Astrocyte (in vitro differentiated cells and primary cell): ENCODE measurements at places on chromosomes 1 and 21. TPM values are rescaled to one million over a fixed set of nuclear protein-coding genes. Genes with fewer than 3 reads are reported as not detected.
A peak's percentile ranks its signal among the peaks of the same experiment; 100 is the strongest.

TEDDM1 gene
- not detected in 2 replicates for total RNA-seq

IER5 gene
- total RNA-seq = 23.2 and 28.3 TPM in 2 replicates

ECM1 gene
- 26.0 and 27.4 TPM in 2 replicates for total RNA-seq

NEXN gene
- total RNA-seq = 37.5 and 39.4 TPM in 2 replicates

MLLT11 gene
- 69.3 and 77.4 TPM in 2 replicates for total RNA-seq

GCSAML gene
- 0.14 TPM in 1 of 2 replicates, not detected in the other for total RNA-seq

TNFAIP8L2 gene
- total RNA-seq = not detected in 2 replicates

EPHA10 gene
- total RNA-seq = 0.31 TPM in 1 of 2 replicates, not detected in the other

NTRK1 gene
- 0.10 and 0.27 TPM in 2 replicates for total RNA-seq

- H3K36me3 ChIP-seq = no peaks in the 10 kb centered on the region
- no peaks in the 10 kb centered on the region for H3K27me3 ChIP-seq
- no peak for DNase-seq
- H3K4me1 ChIP-seq = no peaks in the 10 kb centered on the region
- no peak overlapping the region for H3K4me3 ChIP-seq
Observed at GRCh38 chr1:247056071-247056470, 22.5 kb downstream of the ZNF670 start.

- peaks cover 62% of the 10 kb centered on the region for H3K36me3 ChIP-seq
- peak overlapping the region; percentile 91 for H3K27ac ChIP-seq
- no peak overlapping the region for H3K4me3 ChIP-seq
- H3K4me1 ChIP-seq = peaks cover 25% of the 10 kb centered on the region
- no peaks in the 10 kb centered on the region for H3K27me3 ChIP-seq
- no peak for DNase-seq
Observed at GRCh38 chr1:68142461-68142860, 89.9 kb downstream of the WLS start.

DNA sequence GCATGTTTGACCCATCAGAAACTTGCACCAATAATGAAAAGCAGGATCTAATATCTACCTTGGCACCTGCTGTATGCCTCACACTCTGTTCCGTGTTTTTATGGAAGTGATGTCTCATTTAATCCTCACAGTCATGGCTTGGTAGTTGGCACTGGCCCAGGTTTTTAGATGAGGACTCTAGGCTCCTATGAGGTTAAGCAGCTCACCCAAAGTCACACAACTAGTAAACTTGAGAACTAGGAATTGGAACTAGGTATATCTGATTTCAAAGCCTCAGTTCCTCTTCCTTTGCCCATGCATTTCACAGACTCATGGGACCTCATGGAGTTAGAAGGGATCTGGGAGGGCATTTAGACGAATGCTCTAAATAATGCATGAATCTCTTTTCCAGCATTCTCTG lies 21.3 kb upstream of the TARBP1 start:
- peaks cover 34% of the 10 kb centered on the region for H3K4me1 ChIP-seq
- no peak for DNase-seq
- H3K4me3 ChIP-seq = no peak overlapping the region

DNA sequence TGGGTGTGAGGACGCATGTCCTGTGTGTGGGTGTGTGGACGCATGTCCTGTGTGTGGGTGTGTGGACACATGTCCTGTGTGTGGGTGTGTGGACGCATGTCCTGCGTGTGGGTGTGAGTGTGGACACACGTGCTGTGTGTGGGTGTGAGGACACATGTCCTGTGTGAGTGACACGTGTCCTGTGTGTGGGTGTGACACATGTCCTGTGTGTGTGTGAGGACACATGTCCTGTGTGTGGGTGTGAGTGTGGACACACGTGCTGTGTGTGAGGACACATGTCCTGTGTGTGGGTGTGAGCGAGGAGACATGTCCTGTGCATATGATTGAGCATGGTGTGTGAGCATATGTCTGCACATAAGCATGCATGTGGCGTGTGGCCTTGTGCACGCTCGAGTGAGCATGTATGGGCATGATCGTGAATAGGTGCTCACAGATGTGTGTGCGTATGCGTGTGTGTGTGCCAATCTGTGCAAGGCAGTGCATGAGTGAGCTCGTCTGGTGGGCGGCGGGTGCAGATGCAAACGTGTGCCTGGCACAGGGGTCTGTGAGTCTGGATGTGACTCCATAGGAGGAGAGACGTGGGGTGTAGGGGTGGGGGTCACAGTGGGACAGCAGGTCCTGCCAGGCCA lies 25.3 kb downstream of the MEGF6 start:
- no peak for DNase-seq

DNA sequence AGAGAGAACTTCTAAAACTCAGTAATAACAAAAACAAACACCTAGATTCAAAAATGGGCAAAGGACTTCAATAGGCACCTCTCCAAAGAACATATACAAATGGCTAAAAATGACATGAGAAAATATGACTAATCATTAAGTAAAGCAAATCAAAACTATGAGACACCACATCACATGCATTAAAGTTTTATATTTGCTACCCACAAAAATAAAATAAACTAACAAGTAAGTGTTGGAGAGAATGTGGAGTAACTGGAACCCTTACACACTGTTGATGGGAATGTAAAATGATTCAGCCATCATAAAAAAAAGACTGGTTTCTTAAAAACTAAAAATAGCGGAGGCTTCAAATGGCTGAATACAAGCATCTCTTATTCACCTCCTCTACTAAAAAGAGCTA lies 262.1 kb upstream of the PKN2 start:
- no peaks in the 10 kb centered on the region for H3K4me1 ChIP-seq
- H3K36me3 ChIP-seq = no peaks in the 10 kb centered on the region
- H3K27ac ChIP-seq = no peak overlapping the region
- H3K27me3 ChIP-seq = no peaks in the 10 kb centered on the region
- DNase-seq = peak; percentile 26

DNA sequence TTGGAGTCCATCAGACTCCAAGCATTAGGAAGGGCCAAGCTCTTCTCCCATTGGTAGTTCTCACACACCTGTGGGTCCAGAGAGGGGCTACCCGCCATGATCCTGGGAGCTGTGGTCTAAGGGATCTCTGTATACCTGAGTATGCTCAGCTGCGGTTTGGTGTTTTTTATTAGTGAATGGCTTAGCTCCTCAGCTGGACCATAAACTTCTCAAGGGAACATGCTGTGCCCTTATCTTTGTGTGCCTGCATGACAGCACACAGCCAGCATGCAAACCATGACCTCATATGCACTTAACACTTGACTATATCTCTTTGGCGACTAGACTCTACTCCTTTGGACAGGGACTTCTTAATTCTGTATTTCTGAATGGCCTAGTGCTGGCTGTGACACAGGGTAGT lies 94.5 kb downstream of the CD58 start:
- H3K4me3 ChIP-seq = no peak overlapping the region
- DNase-seq = no peak
- no peak overlapping the region for H3K27ac ChIP-seq
- H3K36me3 ChIP-seq = no peaks in the 10 kb centered on the region
- peaks cover 4% of the 10 kb centered on the region for H3K4me1 ChIP-seq

- H3K27ac ChIP-seq = no peak overlapping the region
- no peaks in the 10 kb centered on the region for H3K36me3 ChIP-seq
Observed at GRCh38 chr1:7956218-7957032, 5.1 kb upstream of the PARK7 start.

DNA sequence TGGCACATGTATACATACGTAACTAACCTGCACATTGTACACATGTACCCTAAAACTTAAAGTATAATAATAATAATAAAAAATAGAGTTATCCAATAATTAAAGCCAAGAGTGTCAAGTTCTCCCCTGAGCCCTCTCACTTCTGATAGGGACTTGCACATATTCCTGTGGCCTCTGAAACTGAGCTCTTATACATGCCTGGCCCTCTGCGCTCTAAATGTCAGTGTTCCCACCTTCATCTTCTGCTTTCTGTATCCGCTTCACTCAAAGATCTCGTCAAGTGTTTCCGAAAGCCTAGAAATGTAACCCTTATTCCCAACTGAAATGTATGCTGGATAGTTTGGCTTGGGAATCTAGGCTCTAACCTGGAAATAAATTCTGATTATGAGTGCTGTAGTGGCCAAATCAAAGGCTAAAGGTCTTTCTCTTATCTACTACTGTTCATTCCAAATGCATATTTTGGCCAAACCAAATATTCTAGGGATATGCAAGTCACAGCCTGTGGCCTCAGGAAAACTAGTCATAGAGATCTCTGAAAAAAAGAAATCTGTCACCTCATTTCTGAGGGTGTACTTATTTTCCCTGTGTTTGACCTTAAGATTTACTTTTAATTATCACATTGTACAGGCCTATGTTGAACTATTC lies 99.5 kb upstream of the LYPLAL1 start:
- H3K4me1 ChIP-seq = no peaks in the 10 kb centered on the region
- H3K27me3 ChIP-seq = no peaks in the 10 kb centered on the region
- no peaks in the 10 kb centered on the region for H3K36me3 ChIP-seq
- no peak for DNase-seq
- no peak overlapping the region for H3K4me3 ChIP-seq

DNA sequence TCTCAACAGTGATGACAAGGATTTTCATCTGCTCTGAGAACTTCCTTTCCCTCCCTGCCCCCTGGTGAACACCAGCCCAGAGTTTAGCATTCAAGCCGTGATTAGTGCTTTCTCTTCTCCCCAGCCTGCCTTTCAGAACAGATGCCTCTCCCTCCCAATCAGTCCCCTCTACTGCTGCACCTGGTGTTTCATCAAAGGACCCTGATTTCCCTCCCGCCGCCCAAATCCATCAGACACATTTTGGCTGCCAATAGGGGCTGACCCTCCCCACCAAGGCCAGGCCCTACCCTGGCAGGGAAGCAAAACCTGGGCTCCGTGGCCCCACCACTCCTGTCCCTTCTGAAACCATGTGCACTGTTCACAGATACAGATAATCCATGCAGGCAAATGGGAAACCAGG lies 34.0 kb upstream of the KLHDC7A start:
- no peaks in the 10 kb centered on the region for H3K36me3 ChIP-seq
- no peak overlapping the region for H3K4me3 ChIP-seq
- no peak overlapping the region for H3K27ac ChIP-seq

DNA sequence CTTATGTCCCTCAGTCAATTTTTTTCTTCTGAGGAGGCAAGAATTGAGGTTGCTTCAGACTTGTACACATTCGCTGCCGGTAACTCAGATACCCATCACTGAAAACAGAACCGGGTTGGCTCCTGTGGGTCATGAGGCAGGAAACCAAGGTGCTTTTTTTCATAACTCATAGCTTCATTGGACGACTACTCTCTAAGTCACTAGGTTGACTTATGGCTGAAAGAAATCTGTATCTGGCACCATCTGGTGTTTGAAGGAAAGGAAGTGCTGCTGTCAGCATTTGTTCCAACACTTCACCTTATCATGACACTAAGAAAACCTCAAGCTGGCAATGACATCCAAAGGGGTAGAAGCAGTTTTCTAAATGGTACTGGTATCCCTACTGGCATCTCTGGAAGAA lies 82.3 kb downstream of the TBX19 start:
- no peaks in the 10 kb centered on the region for H3K4me1 ChIP-seq
- no peak overlapping the region for H3K27ac ChIP-seq
- H3K27me3 ChIP-seq = no peaks in the 10 kb centered on the region

GRCh38 chr1:159311679-159312078 lies 9.5 kb downstream of the FCER1A start:
- H3K4me3 ChIP-seq = no peak overlapping the region
- no peaks in the 10 kb centered on the region for H3K4me1 ChIP-seq
- DNase-seq = no peak

GRCh38 chr21:35017256-35017655 lies 31.8 kb downstream of the RUNX1 start:
- no peak overlapping the region for H3K4me3 ChIP-seq
- H3K4me1 ChIP-seq = no peaks in the 10 kb centered on the region
- H3K27me3 ChIP-seq = no peaks in the 10 kb centered on the region
- no peak overlapping the region for H3K27ac ChIP-seq

GRCh38 chr1:55823541-55824250 lies 608.5 kb upstream of the USP24 start:
- H3K4me3 ChIP-seq = no peak overlapping the region
- H3K36me3 ChIP-seq = no peaks in the 10 kb centered on the region
- H3K4me1 ChIP-seq = peaks cover 18% of the 10 kb centered on the region
- no peaks in the 10 kb centered on the region for H3K27me3 ChIP-seq

GRCh38 chr21:15051644-15052458 lies 12.9 kb downstream of the NRIP1 start:
- H3K4me1 ChIP-seq = peaks cover 6% of the 10 kb centered on the region
- peak overlapping the region; percentile 13 for H3K27ac ChIP-seq
- no peaks in the 10 kb centered on the region for H3K27me3 ChIP-seq
- no peaks in the 10 kb centered on the region for H3K36me3 ChIP-seq
- DNase-seq = peak; percentile 58
- peak overlapping the region; percentile 13 for H3K4me3 ChIP-seq

GRCh38 chr1:46692811-46693770 lies 21.4 kb downstream of the TEX38 start:
- no peak overlapping the region for H3K4me3 ChIP-seq
- peaks cover 43% of the 10 kb centered on the region for H3K36me3 ChIP-seq
- H3K27ac ChIP-seq = no peak overlapping the region
- no peak for DNase-seq
- no peaks in the 10 kb centered on the region for H3K4me1 ChIP-seq

DNA sequence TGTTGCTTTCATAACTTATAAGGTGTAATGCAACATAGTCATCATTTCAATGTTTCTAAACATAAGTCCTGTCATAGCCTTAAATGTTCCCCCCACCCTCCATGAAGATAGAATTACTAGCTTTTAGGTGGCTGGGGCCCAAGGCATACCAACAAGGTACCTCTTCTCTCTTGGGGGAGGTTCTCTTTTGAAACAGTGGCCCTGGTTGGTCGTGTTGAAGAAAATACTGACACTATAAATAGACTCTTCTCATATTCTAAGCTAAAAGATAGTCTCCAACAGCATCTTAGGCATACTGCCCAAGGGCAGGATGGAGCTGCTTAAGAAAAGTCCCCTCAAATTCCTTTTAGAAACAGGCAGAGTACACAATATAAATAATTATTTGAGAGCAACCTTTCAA lies 255.0 kb downstream of the FAF1 start:
- no peaks in the 10 kb centered on the region for H3K36me3 ChIP-seq
- H3K4me1 ChIP-seq = no peaks in the 10 kb centered on the region
- no peak for DNase-seq
- no peak overlapping the region for H3K4me3 ChIP-seq
- H3K27me3 ChIP-seq = no peaks in the 10 kb centered on the region

DNA sequence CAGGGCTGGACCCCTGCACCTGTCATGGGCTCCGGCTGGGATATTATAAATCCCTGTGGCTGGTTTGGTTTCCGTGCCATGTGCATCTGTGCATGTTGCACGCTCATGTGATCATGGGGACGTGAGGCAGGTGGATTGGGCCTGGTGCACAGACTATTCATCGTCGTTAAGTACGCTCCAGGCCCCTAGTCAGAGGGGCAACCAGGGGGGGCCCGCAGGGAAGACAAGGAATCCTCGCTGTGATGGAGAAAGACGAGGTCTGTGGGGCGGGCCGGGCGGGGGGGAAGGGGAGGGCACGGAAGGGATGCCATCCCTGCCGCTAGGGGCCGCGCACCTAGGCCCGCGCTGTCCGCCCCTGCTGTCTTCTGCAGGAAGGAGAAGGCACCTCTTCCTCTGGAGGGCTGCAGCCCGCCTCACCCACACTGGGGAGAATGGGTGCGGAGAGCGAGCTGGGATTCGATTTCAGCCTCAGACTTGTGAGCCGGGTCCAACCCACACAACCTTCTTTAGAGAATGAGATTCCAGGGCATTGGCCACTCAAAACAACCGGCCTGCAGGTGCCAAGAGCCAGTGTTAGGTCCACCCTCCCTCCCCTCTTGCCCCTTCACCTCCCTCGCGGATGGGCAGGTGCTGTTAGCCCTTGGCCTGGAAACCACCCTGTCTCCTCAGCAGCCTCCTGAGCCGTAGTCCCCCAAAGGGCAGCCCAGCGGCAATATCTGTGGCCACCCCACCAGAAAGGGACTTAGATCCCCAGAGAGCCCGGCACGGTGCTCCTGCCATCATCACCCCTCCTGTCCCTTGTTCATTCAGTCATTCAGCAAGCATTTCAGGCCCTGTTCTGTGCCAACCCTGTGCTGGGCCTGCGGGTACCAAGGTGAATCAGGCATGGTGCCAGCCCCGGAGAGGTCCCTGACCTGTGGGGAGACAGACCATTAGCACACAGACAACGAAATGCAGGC lies 950 bp upstream of the LRP8 start:
- peak overlapping the region; percentile 93 for H3K4me3 ChIP-seq
- peaks cover 1% of the 10 kb centered on the region for H3K36me3 ChIP-seq
- peaks cover 7% of the 10 kb centered on the region for H3K4me1 ChIP-seq
- no peak for DNase-seq
